ENCODE measurements at places on chromosomes 1 and 21. TPM values are rescaled to one million over a fixed set of nuclear protein-coding genes. Genes with fewer than 3 reads are reported as not detected.

Gene TRNP1
- total RNA-seq, result 5.1 TPM

Gene UQCRHL
- total RNA-seq, result 0.65 TPM

DNA sequence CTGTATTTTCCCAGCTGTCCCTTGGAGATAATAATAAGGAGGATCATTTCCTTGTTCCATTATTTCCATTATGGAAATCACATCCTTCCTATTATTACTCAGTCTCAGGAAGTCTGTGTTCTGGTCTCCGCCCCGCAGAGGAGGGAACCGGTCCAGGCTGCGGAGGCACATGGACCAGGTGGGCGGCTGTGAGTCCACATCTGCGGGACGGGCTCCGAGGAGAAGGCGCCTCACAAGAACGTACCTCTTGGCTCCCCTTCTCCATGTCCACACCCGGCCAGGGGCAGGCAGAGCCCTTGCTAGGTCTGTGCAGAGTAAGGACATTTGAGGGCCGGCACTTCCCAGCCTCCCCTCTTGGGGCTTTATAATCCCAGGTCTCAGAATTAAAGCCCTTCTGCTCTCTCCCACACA lies 14.6 kb downstream of the RAB7B start:
- H3K27me3 ChIP-seq, result no peaks in the 10 kb centered on the region
- H3K4me3 ChIP-seq, result no peak overlapping the region
- no peaks in the 10 kb centered on the region for H3K36me3 ChIP-seq
- peaks cover 2% of the 10 kb centered on the region for H3K4me1 ChIP-seq
- no peak for DNase-seq

- peak overlapping the region; percentile 12 for H3K27ac ChIP-seq
- DNase-seq, result peak; percentile 77
- H3K4me3 ChIP-seq, result no peak overlapping the region
- no peaks in the 10 kb centered on the region for H3K36me3 ChIP-seq
Observed at GRCh38 chr1:26771643-26772321, 16.0 kb upstream of the PIGV start.

DNA sequence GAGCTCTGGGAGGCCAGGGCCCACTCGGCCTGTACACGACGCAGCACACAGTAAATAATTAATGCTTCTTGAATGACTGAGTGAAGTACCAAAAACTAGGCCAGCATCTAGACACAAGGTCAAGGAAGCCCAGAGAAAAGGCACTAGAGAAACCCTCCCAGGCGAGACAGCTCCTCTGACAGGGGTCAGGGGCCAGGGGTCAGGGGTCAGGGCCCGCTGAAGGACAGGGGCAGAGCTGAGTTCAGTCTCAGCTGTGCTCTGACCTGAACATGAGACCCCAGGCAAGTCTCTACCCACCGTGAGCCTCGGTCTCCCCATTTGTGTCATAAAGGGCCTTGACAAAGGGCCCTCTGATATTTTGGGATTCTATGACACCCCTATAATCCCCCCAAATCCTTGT lies 56.4 kb downstream of the LDLRAD2 start:
- no peak overlapping the region for H3K27ac ChIP-seq
- no peaks in the 10 kb centered on the region for H3K27me3 ChIP-seq
- DNase-seq, result no peak
- no peaks in the 10 kb centered on the region for H3K36me3 ChIP-seq
- no peak overlapping the region for H3K4me3 ChIP-seq

GRCh38 chr1:220970311-220970710 lies 91.1 kb downstream of the HLX start:
- no peaks in the 10 kb centered on the region for H3K4me1 ChIP-seq
- no peaks in the 10 kb centered on the region for H3K27me3 ChIP-seq
- no peak for DNase-seq
- H3K4me3 ChIP-seq, result no peak overlapping the region
- no peaks in the 10 kb centered on the region for H3K36me3 ChIP-seq

Gene LRRIQ3
- total RNA-seq, result 0.69 TPM

DNA sequence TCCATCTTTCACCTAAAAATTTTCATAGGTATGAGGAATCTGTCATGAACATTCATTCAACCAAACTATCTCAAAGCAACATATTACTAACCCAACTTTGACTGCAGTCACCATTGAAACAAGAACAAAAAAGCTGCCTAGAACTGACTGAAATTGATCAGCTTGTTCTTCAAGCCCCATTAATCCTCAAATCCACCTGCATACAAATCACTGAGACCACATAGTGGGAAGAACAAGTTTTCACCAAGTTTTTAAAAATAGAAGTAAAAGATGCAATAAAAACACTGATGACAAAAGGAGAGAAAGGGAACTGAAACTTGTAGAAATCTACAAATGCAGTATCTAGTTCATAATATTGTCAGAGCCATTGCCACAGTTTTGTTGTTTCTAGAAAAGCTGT lies 6.1 kb downstream of the SORT1 start:
- H3K27ac ChIP-seq, result no peak overlapping the region
- no peaks in the 10 kb centered on the region for H3K4me1 ChIP-seq
- no peaks in the 10 kb centered on the region for H3K36me3 ChIP-seq

Gene ADAMTS5
- total RNA-seq, result 9.2 TPM

Gene GJC2
- total RNA-seq, result 12.6 TPM

GRCh38 chr21:45388011-45388521 lies 16.9 kb upstream of the COL18A1 start:
- DNase-seq, result peak; percentile 52
- H3K4me3 ChIP-seq, result no peak overlapping the region
- H3K4me1 ChIP-seq, result peaks cover 24% of the 10 kb centered on the region
- H3K36me3 ChIP-seq, result no peaks in the 10 kb centered on the region

GRCh38 chr1:82621076-82621475 lies 820.3 kb downstream of the ADGRL2 start:
- H3K4me3 ChIP-seq, result no peak overlapping the region
- H3K27ac ChIP-seq, result no peak overlapping the region
- DNase-seq, result no peak
- H3K4me1 ChIP-seq, result no peaks in the 10 kb centered on the region

GRCh38 chr21:14056771-14057191 lies 154.0 kb downstream of the LIPI start:
- peaks cover 2% of the 10 kb centered on the region for H3K4me1 ChIP-seq
- no peaks in the 10 kb centered on the region for H3K36me3 ChIP-seq
- DNase-seq, result no peak

- H3K27me3 ChIP-seq, result no peaks in the 10 kb centered on the region
- H3K4me1 ChIP-seq, result peaks cover 7% of the 10 kb centered on the region
- no peak for DNase-seq
- peak overlapping the region; percentile 48 for H3K4me3 ChIP-seq
Observed at GRCh38 chr1:39205781-39206464, 1.4 kb downstream of the MACF1 start.

DNA sequence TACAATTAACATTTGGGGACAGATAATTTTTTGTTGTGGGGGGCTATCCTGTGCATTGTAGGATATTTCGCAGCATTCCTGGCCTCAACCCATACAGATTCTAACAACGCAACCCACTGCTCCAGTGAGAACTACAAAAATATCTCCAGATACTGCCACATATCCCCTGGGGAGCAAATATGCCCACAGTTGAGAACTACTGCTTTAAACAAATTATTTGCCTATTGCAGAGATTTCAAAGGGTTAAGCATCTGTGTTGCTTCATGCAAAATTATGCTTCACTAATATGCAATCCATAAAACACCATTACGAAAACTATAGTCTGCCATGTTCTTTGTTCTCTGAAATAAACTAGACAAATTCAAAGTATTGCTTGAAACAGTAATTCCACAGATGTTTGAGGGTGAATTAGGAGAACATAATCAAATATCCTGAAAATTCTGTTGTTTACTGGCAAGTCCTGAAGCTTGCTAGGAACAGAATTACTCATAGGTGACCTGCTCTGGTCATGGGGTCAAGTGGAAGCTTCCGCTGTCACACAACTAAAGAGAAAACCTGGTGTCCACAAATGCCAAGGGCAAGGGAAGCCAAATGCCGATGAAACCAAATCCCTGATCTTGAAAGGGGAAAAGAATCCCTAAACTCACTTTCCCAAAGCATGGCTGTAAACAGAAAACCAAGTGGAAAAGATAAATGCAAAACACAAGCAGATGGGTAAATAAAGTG lies 149.4 kb downstream of the RERE start:
- no peak overlapping the region for H3K4me3 ChIP-seq
- H3K4me1 ChIP-seq, result peaks cover 25% of the 10 kb centered on the region
- no peaks in the 10 kb centered on the region for H3K27me3 ChIP-seq
- DNase-seq, result no peak
- H3K36me3 ChIP-seq, result no peaks in the 10 kb centered on the region
